ENCODE measurements at places on chromosomes 12 and 14. TPM values are rescaled to one million over a fixed set of nuclear protein-coding genes. Genes with fewer than 3 reads are reported as not detected.

GRCh38 chr14:94773061-94773648 is 3.2 kb upstream of the GSC start:
- no peak for DNase-seq

DNA sequence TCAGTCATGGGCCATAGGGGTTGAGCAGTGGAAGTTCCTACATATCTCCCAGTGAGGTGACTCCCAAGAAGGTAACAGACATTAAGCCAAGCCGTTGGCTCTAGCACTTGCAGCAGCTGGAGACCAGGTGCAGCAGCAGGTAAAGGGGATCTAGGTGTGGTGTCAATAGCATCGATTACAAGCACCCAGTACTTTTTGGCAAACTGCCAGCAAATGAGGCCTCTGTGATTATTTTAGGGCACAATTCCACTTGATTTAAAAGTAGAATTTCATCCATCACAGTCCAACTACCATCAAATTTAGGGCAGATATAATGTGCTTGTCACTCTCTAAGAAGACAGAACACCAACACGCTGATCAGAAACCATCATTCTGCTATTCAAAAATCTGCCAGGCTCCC is 224.1 kb upstream of the EGLN3 start:
- no peak for DNase-seq

RAPGEF3 gene
- 44.1 TPM for total RNA-seq

- DNase-seq, result peak; percentile 24
These were observed 127.2 kb downstream of the OTOGL start for GRCh38 chr12:80226576-80226975.

DNA sequence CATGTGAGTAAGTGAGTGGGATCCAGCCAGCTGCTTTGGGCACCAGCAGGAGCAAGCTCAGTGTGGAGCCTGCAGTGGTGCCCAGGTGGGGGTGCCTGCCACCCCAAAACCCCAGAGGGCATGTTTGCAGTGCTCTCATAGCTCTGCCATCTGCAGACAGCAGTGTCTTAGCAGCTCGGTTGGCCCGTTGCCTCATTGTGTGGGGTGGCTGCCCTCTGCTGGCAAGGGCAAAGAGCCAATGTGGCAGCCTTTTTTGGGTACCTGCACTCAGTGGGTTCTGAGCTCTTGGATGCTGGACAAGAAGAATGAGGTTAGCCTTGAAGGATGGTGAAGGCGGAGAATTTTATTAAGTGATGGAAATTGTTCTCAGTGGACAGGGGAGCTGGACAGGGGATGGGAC is 52.3 kb downstream of the NEUROD4 start:
- DNase-seq, result peak; percentile 57

GPRC5D gene
- not detected for total RNA-seq

DNA sequence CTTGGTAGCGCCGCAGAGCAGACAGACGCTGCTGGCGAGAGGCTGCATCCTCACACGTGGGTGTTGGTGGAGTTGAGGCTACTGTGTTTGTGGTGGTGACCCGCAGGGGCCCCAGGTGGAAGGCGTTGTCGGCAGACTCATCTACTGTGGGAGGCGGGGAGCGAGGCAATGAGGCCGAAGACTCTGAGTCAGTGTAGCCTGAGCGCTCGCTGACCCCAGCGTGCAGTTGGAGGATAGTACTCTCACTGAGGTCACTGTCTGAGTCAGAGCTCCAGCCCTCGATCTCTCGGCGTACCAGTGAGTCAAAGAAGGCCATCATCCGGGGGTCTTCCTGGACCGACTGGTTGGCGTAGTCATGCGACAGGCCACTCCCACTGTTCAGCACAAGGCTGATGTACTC is 76.0 kb upstream of the ACTN1 start:
- no peak for DNase-seq

GRCh38 chr14:102375119-102375518 is 12.4 kb downstream of the TECPR2 start:
- DNase-seq, result no peak

- DNase-seq, result peak; percentile 41
These were observed 314.6 kb downstream of the BCL11B start for GRCh38 chr14:98957211-98958047.

DNA sequence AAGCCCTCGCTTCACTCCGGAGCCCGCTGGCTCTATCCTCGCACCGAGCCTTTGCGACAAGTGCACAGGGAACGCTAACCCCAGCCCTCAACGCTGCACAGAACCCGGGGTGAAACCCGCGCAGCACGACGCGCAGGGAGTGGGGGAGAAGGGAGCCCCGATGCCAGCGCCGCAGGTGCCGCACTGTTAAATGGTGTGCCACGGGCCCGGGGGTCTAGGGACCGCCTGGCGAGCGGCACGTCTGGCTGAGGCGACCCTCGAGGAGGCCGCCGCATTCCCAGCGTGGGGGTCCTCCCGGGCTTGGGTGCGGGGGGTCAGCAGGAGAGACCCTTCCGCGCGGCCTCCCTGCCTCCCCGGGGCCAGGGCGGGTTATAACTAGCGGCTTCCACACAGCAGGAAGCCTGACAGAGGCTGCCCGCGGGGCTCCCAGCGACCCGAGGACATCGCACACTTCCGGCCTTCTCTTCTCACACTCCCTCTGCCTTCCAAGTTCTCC is 23.8 kb upstream of the LRTM2 start:
- peak; percentile 44 for DNase-seq

DNA sequence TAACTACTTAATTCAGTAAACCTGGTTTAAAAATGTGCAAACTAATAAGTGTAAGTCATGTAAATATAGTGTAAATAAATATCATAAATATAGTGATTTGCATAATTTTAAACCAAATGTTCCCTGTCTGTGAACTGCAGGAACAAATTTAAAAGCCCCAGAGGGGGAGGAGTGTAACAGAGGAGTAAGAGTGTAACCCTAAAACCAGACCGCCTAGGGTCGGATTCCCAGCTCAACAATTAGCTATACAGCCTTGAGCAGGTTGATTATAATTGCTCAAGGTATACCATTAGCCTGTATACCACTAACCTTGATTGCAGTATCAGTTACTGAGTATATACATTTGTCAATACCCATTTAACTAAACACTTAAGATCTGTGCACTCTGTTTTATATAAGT is 218.4 kb downstream of the ADAMTS20 start:
- DNase-seq, result no peak

- DNase-seq, result no peak
These were observed 23.4 kb downstream of the MAP1LC3B2 start for GRCh38 chr12:116582610-116583009.

DNA sequence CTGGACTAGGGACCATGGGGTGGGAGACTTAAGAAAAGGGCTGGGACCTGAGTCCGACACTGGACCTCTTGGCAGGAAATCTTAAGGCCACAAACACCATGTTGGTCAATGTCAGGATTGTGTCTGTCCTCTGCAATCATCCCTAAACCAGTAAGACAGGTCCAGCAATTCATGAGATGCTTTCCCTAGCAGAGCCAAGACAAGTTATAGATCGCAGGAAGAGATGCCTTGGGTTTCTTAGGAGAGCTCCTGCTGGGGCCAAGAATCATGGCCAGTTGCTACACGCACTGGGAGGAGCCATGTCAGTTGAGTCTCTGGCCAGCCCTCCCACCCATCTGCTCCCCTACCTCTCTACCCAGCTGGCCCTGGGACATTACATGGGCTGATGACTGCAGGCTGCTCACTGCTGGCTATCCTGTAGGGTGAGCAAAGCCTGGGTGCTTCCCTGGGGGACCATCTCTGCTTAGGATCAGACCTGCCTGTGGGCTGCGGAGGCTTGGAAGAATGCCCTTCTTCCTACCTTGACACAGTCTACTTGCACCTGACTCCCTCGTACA is 14.2 kb downstream of the PLEKHH1 start:
- no peak for DNase-seq

IFI27 gene
- 816 TPM for total RNA-seq

DNA sequence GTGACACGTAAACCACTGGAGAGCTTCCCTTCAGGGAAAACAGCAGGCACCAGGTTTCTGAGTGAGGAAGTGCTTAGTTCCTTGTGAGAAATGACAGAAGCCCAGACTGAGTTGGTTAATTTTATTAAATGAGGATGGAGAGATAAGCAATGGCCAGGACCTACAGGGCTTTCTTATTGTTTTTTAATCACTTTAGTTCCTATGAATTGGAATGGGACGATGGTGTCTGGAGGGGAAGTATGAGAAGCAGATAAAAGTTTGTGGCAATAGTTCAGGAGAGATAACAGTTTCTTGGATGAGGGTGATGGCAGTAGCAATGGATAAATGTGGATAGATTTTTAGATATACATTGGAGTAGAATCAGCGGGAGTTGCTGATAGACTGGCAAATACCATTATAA is 86.5 kb upstream of the PTPRR start:
- no peak for DNase-seq

- no peak for DNase-seq
These were observed 452.1 kb downstream of the APAF1 start for GRCh38 chr12:99097171-99097570.

- no peak for DNase-seq
These were observed 88.9 kb downstream of the ESRRB start for GRCh38 chr14:76464856-76465255.

SYCP3 gene
- not detected for total RNA-seq

- DNase-seq, result no peak
These were observed 317.3 kb upstream of the GARIN6 start for GRCh38 chr12:99330216-99330615.

PTPN21 gene
- 2.1 TPM for total RNA-seq

GRCh38 chr12:45076417-45077026 is 25.6 kb upstream of the DBX2 start:
- DNase-seq, result no peak

DNA sequence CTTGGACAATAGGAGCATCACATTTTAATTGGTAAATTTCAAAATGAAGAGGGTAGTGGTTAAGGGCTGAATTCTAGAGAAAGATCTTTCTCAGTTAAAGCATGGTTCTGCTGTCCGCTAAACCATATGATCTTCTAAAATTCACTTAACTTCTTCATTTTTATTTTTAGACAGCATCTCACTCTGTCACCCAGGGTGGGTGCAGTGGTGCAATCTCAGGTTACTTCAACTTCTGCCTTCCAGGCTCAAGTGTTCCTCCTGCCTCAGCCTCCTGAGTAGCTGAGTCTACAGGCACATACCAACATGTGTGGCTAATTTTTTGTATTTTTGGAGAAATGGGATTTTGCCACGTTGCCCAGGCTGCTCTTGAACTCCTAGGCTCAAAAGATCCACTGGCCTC is 226.7 kb upstream of the ABCD2 start:
- DNase-seq, result no peak

GRCh38 chr12:84599539-84599938 is 313.1 kb downstream of the SLC6A15 start:
- DNase-seq, result peak; percentile 3

- peak; percentile 74 for DNase-seq
These were observed 24.1 kb downstream of the KLRD1 start for GRCh38 chr12:10331642-10332239.

RNF34 gene
- 81.3 TPM for total RNA-seq

MSI1 gene
- not detected for total RNA-seq

- DNase-seq, result no peak
These were observed 318.6 kb upstream of the FAR2 start for GRCh38 chr12:28830491-28830890.

PIWIL1 gene
- total RNA-seq, result not detected

GRCh38 chr14:96754845-96755184 is 42.4 kb upstream of the VRK1 start:
- DNase-seq, result no peak

DNA sequence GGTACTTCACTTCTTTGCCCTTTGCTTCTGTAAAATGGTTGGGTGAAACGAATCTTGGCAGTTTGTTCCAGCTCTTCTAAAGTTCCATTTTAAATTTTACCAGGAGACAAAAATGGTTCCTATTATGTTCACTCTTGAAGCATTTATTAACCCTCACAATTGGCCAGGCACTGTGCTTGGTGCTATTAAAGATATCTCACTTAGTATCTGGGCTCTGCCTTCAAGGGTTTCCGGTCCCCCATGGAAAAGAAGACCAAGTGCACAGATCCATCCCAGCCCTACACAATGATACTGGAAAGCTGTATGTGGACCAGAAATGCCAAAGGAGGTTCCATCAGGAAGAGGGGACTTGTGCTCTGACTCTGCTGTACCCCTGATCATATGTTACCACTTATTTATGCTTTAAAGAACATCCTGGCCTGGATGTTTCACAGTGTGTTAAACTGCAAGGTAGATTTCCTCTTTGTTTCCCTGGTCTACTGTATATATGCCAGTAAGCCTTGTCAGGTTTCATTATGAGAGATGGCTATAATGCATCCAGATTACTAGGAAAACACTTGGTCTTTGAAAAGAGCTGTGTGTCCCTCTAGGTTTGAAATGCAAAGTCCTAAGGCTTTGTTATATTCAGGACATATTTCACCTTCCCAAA is 154.8 kb downstream of the PRKCH start:
- no peak for DNase-seq

DNA sequence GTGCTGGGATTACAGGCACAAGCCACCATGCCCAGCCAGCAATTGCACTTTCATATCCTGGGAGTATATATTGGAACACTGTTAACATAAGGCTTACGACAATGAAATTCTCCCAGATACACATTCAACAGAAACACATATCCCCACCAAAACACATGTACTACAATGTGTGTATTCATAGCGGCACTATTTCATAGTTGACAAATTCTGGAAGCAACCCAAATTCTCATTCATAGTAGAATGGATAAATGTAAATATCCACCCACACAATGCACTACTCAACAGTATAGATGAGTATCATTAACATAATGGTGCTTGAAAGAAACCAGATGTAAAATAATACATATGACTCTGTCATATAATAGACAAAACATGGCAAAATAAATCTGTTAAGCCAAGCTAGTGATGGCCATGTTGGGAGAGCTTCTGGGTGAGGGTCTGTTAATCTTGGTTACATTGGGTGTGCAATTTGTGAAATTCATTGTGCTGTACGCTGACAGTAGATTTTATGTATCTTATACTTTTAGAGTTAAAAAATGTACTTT is 2.6 kb upstream of the DNAAF2 start:
- no peak for DNase-seq

GRCh38 chr12:84502907-84503787 is 409.5 kb downstream of the SLC6A15 start:
- peak; percentile 61 for DNase-seq

DNA sequence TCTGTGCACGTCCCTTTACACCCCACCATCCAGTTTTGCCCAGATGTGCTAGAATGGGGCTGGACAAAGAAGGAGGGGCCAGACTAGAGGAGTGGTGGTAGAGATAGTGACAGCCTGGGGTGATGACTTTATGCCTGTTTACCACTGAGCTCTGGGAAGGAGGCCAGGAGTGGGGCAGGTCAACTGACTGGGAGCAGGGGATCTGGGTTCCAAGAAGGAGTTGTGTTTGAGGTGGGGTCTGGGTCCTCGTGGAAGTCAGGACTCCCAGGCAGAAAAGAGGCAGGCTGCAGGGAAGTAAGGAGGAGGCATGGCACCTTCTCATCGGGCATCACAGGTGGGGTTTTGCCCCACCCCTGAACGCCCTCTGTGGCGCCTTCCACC is 315 bp downstream of the LTB4R2 start:
- DNase-seq, result no peak

DNA sequence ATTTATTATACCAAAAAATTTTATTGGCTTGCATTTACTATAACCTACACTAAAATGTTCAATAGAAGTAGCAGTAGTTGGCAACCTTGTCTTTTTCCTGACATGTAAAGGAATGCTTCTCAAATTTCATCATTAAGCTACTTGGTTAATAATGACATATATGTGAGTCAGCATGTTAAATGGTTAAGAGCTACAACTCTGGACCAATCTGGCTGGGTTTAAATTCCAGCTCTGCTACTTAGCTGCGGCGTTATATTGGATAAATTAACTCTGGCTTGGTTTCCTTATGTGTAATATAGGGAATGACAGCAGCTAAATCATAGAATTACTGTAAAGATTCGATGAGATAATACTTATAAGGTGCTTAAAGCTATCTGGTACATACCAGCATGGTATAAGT is 53.7 kb upstream of the OTOGL start:
- no peak for DNase-seq

CLEC4C gene
- total RNA-seq, result not detected

All from HT-29 (cell line).